T-helper 9 cell (primary cell): ENCODE measurements at places on chromosomes 5 and 9.
A peak's percentile ranks its signal among the peaks of the same experiment; 100 is the strongest.

DNA sequence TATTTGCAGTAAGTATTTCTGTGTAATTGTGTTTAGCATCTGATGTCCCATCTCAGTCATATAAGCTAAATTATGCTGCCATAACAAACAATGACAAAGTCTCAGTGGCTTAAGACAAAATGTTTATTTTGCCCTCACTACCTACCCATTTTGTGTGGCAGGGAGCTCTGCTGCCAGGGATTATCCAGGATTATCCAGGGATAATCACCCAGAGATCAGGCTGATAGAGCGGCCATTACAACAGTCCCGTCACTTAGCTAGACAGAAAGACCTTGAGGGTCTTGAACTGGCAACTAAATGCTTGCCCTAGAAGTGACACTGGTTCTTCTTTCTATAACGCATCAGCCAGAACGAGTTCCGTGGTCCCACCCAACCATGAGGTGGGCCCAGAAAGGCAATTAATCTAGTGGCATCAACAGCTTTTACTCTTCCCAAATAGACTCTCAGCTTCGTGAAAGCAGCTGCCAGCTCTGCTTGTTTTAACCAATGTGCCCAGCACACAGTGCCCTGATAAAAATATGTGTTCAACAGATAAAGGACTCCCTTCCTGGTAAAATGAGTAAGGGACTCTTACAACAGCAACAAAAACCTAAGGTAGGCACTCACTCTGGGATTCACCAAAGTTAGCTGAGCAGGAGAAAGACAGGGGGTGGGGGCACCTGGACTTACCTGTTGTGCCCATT is 22.8 kb downstream of the CCDC69 start:
- DNase-seq = no peak

- no peak for DNase-seq
Observed at GRCh38 chr9:119458068-119458467, 88.8 kb upstream of the BRINP1 start.

DNA sequence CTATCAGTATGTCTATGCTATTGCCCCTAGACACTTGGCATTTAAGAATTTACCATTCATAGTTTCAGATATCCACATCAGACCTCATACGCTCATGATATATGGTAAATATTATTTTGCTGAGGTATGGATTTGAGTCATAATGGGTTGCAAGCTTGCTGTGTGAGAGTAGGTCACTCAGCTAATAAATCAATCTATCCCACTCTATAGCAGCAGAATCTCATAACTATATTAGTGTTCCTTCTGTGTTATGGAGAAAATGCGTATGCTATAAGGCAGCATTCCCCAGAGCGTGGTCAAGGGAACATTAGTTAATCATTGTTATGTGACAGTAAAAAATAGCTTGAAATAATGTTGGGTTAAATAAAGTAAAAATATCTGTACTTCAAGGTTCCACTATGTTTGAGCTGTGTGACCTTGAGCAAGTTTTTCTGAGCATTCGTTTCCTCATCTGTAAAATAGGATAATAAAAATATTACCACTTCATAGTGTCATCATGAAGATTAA is 7.7 kb downstream of the TRIM32 start:
- no peak for DNase-seq

GRCh38 chr5:179278119-179278518 is 67.1 kb downstream of the ADAMTS2 start:
- DNase-seq = no peak

GRCh38 chr9:125812403-125812802 is 65.2 kb downstream of the PBX3 start:
- DNase-seq = no peak

DNA sequence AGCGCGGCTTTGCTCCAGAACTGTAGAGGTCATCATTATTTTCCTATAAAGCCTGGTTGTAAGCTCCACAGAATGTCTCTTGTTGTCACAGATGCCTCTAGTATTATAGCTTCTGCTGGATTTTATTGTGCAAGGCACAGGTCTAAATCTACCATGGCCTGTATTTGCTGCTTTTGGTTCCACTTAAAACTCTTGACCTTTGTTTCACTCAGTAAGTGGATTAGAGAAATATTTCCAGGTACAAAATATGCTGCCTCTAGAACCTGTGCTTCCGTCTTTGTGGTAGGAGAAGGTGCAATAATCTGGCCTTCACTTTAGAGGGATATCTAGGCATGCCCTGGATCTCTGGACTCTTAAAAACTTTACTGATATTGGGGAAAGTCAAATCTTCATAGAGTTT is 476.6 kb upstream of the CD180 start:
- DNase-seq = no peak

DNA sequence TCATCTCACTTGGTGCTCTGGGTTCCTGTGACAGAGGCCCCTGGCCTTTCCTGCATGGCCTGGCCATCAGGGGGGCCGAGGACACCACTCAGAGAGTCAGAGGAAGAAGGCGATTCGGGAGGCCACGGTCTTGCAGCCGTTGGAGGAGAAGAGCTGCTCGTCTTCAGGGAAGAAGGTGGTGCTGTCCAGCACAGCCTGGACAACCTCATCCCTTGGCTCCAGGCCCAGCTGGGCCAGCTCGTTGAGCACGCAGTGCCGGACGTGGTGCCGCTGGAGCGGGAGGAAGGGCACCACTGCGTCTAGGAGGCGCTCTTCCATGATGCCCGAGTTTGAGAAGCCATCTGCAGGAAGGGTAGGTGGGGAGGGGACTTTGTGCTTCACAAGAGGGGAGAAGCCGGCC is 3.2 kb downstream of the TOR2A start:
- no peak for DNase-seq

DNA sequence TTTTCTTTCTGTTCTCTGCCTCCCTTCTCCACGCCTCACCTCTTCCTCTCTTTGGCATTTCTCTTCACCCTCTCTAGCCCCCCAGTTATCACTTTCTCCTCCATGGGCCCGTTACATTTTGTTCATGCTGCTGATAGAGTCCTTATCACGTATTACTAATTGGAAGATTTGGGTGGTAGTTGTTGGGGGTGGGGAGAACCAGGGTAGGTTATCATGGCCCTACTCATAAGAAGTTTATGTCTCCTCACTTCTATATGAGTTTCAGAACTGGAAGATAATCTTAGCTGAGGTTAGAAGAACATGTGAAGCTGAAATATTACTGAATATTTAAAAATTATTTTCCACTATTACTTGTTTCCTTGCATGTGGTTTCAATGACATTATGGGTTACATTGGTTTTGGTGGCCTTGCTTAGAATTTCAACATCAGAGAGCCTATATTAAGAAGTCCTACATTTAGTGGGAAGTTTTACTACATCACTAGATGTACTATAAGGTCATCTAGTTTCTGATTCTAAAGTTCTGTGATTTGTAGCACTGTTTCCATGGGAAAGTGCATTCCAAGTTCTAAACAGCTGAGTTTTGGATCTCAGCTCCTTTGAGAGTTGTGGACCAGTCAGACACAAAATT is 36.8 kb downstream of the PIP5K1B start:
- DNase-seq = no peak

DNA sequence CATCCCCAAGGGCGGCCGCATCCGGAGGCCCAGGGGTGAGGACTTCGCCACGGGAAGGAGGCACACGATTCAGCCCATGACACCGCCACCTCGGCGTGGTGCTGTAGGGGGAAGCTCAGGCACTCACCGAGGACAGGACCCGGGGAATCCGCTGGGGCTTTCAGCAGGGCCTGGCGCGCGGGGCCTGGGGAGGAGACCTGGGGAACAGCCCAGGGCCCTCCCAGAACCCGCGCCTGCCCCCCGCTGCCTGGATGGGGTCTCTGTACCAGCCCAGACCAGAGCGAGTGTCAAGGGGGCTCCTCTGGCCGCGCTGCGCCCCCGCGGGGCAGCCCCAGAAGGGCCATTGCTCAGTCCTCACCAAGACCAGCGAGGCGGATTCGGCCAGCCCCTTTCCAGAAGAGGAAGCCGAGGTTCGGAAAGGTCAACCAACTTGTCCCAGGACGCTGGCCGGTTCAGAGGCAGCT is 12.8 kb downstream of the COL23A1 start:
- no peak for DNase-seq

DNA sequence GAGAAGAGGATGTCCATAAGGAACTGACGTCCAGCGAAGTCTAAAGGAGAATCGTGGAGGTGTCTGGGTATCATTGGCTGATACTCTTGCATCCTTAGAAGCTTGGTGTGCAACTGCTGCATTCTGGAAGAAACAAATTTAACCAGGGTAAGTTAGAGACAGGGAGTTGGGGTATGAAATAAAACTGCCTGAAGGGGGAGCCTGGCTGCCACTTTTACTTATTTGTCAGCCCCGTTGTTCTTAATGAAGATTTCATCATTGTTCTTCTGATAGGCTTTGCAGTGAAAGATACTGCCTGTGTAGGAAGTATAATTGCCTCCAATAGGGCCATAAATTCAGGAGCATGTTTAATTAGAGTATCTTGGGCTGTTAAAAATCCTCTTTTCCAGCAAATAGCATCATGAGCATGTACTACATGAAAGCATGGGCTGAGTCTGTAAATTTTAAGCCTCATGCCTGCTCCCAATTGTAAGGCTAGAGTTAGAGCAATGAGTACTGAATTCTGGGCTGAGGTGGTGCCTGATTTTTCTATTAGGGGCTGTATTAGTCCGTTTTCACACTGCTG is 1264.5 kb upstream of the ACO1 start:
- peak; percentile 15 for DNase-seq

GRCh38 chr5:149820536-149821510 is 90.7 kb downstream of the PPARGC1B start:
- DNase-seq = no peak

DNA sequence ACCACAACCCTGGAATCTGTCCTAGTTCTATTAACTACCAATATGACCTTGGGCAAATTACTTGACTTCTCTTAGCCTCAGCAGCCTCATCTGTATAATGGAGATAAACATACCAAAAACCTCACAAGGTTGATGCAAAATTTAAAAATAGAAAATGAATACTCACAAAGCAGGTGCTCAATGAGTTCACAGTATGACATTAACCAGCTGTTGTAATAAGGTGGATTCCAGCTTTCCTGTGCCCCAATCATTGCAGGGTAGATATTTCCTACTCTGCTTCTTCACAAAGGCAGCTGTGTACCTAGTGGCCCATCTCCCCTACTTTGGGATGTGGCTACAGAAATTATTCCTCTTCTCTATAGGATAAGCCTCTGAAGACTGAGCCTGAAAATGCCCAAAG is 8.8 kb downstream of the HTR4 start:
- DNase-seq = no peak

DNA sequence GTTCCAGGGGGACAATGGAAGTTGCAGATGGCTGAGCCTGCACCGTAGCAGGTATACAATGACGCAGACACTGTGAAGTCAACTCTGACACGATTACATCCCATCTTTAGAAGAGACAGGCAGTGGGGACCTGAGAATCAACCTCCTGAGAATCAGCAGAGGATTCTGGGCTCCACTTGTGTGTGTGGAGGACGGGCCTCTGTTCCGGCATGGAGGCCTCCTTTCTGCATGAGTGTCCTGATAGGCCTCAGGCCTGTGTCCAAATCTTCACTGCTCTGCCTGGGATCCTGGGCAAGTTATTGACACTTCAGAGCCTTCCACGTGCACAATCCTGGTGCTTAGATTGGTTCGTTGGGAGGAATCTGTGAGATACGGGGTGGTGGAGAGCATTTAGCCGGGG is 151.2 kb upstream of the COL5A1 start:
- DNase-seq = no peak

GRCh38 chr9:134928436-134929192 is 10.9 kb upstream of the FCN1 start:
- no peak for DNase-seq

DNA sequence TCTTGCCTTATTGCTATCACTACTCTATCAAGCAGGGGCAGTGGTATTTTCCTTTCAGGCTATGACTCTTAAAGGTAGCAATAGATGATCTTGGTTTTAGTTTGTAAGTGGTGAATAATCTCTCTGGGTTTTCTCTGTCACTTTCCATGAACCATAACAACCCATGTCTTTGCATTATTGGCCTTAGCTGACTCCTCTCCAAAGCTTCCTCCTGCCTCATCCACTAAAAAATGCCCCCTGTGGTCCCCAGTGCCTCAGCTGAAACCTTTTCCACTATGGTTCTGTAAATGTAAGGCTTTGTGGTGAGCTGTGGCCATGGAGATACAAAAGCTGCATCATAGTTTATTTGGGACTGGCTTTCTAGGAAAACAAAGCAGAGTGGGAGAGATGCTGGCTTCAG is 128.8 kb downstream of the GPBP1 start:
- DNase-seq = no peak

DNA sequence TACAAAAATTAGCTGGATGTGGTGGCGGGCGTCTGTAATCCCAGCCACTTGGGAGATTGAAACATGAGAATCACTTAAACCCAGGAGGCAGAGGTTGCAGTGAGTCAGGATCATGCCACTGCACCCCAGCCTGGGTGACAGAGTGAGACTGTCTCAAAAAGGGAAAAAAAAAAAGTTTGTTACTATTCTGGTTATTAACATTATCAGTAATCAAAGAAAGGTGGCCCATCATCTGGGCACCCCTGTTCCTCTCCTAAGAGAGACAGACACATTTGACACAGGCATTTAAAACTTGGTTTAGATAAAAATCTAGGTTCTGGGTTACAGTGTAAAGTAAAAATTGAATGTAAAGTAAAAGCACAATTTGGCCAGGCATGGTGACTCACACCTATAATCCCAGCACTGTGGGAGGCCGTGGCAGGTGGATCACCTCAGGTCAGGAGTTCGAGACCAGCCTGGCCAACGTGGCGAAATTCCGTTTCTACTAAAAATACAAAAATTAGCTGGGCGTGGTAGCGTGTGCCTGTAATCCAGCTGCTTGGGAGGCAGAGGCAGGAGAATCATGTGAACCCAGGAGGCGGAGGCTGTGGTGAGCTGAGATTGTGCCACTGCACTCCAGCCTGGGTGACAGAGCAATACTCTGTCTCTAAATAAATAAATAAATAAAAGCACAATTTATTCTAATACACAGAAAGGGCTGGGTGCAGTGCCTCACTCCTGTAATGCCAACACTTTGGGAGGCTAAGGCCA is 16.7 kb upstream of the PHYHD1 start:
- DNase-seq = no peak

DNA sequence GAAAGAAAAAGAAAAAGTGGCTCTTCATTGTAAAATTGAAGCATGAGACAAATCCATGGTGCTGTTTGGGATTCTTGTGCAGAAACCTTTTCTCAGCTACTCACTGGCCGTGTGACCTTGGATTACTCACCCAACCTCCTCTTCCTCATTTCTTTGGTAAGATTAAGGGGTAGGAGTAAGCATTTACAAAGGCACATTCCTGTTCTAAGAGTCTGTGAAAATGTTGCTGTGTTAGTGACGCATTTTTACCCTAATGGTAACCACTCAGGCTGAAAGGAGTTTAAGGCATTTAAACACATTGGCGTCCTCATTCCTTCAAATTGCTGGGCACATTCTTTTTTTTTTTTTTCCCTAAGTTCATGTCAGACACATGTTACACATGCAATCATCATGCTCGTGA is 4.3 kb downstream of the RAI14 start:
- no peak for DNase-seq

- no peak for DNase-seq
Observed at GRCh38 chr9:116501871-116502270, 185.2 kb upstream of the TRIM32 start.

DNA sequence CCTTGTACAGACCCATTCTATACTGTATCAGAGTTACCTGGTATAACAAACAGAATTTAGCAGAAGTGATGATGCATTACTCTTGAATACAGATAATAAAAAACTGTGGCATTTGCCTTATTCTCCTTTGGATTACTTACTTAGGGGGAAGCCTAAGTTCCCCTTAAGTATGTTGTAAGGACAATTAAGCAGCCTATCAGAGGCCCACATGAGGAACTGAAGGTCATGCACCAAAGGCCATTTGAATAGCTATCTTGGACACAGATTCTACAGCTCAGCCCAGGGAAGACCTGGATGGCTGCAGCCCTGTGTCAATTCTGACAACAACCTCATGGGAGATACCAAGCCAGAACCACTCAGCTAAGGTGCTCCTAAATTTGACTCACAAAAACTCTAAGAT is 125.2 kb downstream of the RAPGEF6 start:
- no peak for DNase-seq
